ENCODE measurements at places on chromosomes 12 and 14. TPM values are rescaled to one million over a fixed set of nuclear protein-coding genes. Genes with fewer than 3 reads are reported as not detected.

GRCh38 chr14:30077946-30078345 is 150.3 kb upstream of the PRKD1 start:
- H3K36me3 ChIP-seq: no peaks in the 10 kb centered on the region
- no peak overlapping the region for H3K4me3 ChIP-seq
- no peak overlapping the region for H3K27ac ChIP-seq

DNA sequence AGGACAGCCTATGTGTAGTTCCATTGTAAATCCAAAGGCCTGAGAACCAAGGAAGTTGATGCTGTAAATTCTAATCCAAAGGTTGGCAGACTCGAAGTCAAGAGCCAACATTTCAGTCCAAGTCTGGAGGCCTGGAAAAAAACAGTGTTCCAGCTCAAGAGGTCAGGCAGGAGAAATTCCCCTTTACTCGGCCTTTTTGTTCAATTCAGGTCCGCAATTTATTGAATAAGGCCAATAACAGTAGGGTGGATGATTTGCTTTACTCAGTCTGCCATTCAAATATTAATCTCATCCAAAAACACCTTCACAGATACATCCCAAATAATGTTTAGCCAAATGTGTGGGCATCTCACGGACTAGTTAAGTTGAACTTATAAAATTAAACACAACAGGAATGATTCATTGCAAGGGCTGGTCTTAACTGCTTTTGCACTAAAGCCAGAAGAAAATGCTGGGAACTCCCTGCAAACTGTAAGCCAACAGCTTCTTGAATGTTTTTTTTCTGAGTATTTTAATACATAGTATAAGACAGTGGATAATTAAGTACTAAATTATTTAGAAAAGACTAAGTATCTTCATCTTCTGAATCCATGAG is 197.4 kb upstream of the GARIN6 start:
- no peak overlapping the region for H3K27ac ChIP-seq
- H3K36me3 ChIP-seq: no peaks in the 10 kb centered on the region
- no peaks in the 10 kb centered on the region for H3K4me1 ChIP-seq
- H3K27me3 ChIP-seq: no peaks in the 10 kb centered on the region
- no peak for DNase-seq

DNA sequence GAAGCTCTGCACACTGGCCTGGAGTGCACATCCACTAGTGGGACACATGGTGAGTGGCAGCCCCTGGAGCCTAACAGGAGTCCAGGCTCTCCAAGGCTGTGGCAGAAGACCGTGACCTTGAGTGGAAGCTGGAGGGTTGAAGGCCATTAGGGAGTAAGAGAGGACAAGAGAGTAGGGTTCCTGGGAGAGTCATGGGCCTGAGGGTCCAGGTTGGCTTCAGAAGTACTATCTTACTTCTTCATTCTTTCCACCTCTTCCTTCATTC is 406 bp downstream of the IL23A start:
- H3K4me1 ChIP-seq: no peaks in the 10 kb centered on the region
- no peak overlapping the region for H3K27ac ChIP-seq
- DNase-seq: no peak
- H3K27me3 ChIP-seq: no peaks in the 10 kb centered on the region
- H3K4me3 ChIP-seq: no peak overlapping the region
- peaks cover 25% of the 10 kb centered on the region for H3K36me3 ChIP-seq

DNA sequence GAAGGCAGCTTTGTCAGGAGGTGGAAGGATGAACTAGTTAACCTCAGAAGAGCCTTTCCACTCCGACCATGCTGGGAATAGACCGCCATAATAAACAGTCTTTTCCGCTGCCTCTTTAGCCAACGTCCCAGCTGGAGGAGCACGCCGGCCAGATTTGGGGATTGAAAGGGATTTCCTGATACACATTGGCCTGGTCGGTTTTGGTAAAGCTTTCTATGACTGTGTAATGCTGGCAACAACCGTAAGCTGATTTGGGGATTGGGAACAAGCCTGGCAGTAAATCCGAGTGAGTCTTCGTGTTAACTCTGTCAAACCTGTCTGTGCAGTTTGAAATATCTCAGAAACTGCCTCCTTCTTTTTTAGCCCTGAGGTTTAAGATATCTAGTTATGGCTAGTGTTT is 87.0 kb downstream of the DAD1 start:
- DNase-seq: no peak
- peaks cover 27% of the 10 kb centered on the region for H3K27me3 ChIP-seq
- no peak overlapping the region for H3K4me3 ChIP-seq
- no peaks in the 10 kb centered on the region for H3K4me1 ChIP-seq
- no peaks in the 10 kb centered on the region for H3K36me3 ChIP-seq

- no peak overlapping the region for H3K27ac ChIP-seq
- H3K36me3 ChIP-seq: no peaks in the 10 kb centered on the region
These were observed 67.9 kb downstream of the FAR2 start for GRCh38 chr12:29216797-29217575.

DNA sequence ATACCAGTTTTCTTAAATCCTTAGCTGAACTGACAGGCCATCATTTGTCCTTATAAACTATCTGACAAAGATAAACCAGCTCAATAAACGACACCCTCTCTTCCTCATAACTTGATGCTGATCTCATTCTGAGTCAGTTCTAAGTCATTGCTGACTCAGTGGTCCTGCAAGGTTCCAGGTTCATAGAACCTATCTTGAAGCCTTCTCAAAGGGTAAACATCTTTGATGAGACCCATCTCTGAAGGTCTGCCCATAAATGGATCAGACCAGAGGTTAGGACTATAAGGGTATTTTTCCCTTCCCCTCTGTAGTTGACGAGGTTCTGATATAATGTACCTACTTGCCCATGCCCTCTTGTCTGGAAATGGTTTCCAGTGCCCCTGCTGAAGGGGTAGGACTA is 11.9 kb downstream of the NAA25 start:
- DNase-seq: peak; percentile 89
- peaks cover 6% of the 10 kb centered on the region for H3K4me1 ChIP-seq
- H3K27ac ChIP-seq: peak overlapping the region; percentile 96
- H3K36me3 ChIP-seq: peaks cover 13% of the 10 kb centered on the region

DNA sequence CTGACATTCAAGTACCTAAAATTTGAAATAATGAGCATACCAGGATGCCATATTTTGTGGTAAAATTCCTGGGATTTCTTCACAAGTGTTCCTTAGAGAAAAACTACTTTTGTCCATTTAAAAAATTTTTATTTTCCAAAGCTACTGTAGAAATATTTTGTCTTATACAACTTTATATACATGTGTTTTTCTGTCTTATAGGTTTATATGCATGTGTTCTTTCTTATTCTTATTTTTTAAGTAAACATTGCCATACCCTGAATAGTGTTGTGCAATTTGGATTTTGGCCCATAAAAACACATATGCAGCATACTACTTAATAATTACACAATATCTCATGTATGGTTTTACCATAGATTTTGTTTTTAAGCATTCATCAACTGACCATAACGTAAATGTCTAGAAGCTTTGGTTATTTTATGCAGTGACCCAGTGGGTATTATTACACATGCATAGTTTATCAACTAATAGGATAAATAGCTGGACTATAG is 1107.4 kb upstream of the SEL1L start:
- H3K27me3 ChIP-seq: no peaks in the 10 kb centered on the region
- no peak for DNase-seq
- no peak overlapping the region for H3K4me3 ChIP-seq
- H3K27ac ChIP-seq: no peak overlapping the region
- H3K36me3 ChIP-seq: no peaks in the 10 kb centered on the region

DNA sequence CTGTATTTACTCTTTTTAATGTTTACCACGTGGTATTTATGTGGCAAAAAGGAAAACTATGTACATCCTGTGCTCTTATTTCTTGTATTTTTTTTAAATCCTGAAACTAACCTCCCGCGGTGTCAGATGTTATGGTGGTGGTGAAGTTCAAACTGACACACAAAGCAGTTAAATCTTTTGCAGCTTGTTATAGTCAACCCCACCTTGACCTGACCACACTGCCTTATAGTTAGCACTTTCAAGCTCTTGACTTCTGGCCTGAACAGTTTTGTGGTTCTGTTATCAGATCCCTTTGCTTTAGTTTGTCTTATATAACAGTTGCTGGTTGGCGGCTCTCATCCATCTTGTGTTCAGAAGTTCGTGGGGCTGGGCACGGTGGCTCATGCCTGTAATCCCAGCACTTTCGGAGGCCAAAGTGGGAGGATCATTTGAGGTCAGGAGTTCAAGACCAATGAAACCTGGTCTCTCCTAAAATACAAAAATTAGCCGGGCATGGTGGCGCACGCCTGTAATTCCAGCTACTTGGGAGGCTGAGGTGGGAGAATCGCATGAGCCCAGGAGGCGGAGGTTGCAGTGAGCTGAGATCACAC is 2.1 kb downstream of the UNG start:
- H3K4me3 ChIP-seq: no peak overlapping the region
- no peak overlapping the region for H3K27ac ChIP-seq
- peaks cover 20% of the 10 kb centered on the region for H3K36me3 ChIP-seq
- H3K4me1 ChIP-seq: no peaks in the 10 kb centered on the region
- no peak for DNase-seq

SAMD4A gene
- 36.7 TPM for total RNA-seq

RITA1 gene
- 14.7 TPM for total RNA-seq

Data from IMR-90 (cell line).